Myocyte (in vitro differentiated cells): ENCODE measurements at places on chromosomes 13 and 19. TPM values are rescaled to one million over a fixed set of nuclear protein-coding genes. Genes with fewer than 3 reads are reported as not detected.

SLC25A41 gene
- not detected in 2 replicates for total RNA-seq

LAIR1 gene
- total RNA-seq: not detected in 2 replicates

ZNF433 gene
- 10.5 and 11.1 TPM in 2 replicates for total RNA-seq

APC2 gene
- 0.53 and 1.9 TPM in 2 replicates for total RNA-seq

CAMSAP3 gene
- not detected in 2 replicates for total RNA-seq

LAIR2 gene
- total RNA-seq: not detected in 2 replicates

IGFL2 gene
- not detected in 2 replicates for total RNA-seq

CGB2 gene
- not detected in 2 replicates for total RNA-seq

FPR2 gene
- total RNA-seq: not detected in 2 replicates

APOC4 gene
- not detected in 2 replicates for total RNA-seq
